Stimulated activated CD4-positive, alpha-beta T cell treated with anti-CD3 and anti-CD28 coated beads, TNF-alpha, amount 100 ng/mL, for 1 hour (primary cell): ENCODE measurements at places on chromosomes 3 and 15.

DNA sequence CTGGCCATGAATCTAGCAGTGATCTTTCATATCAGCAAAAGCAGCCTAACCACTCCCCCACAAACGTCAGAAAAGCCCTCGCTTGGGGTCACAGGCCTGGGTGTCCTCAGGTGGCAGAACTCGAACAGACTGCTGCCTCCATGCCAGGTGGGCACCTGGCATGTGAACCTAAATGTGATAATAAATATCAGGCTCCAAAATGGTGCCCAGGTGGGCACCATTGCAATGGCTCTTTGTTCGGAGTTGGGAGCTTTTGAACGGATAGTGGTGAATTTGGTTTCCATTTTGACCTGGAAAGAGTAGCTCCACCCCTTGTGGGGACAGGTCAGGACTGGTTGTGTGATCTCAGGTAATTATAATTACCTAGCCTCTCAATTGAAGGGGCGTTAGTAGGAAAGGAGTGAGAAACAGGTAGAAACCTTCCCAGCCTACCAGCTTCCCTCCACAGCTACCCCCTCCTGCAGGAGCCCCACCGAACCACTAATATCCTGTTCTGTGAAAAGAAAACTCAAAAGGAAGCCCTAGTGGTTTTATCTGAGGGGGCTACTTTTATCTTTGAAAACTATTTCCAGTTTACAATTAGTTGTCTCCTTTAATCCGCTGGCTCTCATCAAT, 18.1 kb downstream of the MYO1E start:
- no peak for DNase-seq

DNA sequence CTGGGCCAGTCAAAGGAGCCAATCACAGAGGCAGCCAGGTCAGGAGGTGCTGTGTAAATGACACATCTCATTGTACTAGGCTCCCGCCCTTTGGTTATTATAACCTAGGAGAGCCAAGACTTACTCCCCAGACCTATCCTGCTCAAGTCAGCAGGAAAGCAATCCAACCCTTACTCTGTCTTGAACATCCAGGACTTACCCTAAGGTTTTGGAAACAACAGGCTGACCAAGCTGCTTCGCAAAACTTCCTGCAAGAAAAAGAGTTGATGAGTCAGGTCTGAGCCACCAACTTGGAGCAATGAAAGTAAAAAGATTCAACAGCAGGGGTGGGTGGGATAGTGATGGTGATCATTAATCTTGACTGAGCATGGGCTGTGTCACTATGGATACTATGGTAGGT, 144.4 kb downstream of the MYLK start:
- no peak for DNase-seq

- DNase-seq: no peak
Measured at GRCh38 chr3:197373096-197373495, 74.7 kb upstream of the DLG1 start.

GRCh38 chr15:85710340-85710842, 84.3 kb downstream of the KLHL25 start:
- no peak for DNase-seq

DNA sequence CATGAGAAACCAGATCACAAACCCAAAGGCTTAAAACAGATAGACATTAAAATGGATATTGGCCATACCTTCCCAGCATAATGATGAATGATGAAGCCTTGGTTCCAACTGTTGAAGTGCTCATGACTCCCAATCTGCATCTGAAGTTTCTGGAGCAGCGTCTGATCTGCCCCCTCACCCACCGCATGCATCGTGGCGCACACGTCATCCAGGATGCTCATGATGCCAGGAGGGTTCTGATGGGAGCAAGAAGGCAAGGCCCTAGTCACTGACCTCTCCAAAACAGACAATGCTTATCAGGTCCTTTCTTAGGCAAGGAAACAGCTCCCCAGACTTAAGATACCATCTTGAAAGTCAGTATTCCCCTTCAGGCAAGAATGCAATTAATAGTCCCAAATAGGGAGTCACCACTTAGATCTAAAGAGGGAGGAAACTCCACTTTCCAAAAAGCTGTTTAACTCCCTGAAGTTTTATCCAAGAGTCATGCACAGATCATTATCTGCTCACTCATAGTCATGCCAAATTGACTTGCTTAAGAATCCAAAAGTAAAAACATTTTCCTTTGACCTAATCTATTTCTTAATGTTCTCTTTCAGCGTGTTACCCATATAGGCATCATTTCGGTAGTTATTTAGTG, 2.1 kb downstream of the LDHAL6B start:
- DNase-seq: no peak

DNA sequence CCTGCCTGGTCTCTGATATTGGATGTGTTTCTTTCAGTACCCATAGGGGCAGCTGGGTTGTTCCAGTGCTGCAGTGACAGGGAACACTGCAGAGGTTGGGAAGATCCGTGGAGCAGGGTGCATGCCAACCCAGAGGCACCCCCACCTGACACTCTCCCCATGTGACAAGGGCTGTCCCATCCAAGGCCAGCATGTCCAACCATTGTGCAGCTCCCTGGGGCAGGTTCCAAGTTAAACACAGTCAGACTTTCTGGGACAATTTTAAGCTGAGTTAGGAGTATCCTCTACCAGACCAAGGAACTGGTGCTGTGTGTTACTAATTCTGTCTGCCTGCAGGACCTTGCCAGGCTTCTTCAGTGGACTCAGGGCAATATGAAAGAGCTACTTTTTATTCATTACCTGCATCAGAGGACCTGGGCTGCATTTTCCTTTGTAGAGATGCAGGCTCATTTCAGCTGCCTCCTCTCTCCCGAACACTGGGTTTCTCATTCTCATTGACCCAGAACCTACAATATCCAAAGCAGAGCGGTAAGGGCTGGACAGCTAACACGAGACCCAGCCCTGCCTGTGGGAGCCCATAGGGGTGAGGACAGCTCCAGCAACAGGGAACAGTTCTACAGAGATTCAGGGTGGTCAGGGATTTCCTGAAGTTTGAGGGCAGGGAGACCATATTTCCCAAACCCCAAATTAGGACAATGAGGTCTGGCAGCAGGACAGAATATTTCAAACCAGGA, 72.7 kb downstream of the SPSB4 start:
- DNase-seq: no peak

GRCh38 chr3:143100451-143100850, 19.1 kb upstream of the CHST2 start:
- no peak for DNase-seq

DNA sequence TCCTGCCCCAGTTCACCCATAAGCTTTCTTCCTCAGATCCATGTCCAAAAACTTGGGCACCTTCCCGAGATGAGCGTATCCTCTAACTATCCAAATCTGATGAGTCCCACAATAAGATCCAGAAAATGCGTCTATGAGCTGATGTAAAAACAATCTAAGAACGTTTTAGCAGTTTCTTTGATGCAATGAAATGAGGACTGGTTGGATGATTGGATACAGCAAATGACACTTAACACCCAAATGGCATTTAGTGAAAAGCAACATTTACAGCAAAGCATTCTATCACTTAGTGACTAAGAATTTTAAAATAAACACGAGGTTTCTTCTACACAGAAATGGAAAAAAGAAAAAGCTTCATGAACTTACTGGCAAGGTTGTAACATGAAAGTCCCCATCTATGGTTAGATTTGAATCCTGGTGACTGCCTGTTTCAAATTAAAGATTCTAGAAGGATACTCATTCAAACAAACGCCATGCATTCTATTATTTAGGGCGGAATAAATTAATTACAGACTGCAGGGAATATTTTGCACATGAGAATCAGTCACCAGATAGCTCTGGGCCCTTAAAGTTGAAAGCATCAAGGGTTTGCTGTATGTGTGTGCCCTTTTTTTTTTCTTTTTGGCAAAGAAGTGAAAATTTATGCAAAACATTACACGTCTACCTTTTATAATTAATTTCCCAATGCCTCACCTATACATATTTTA, 598.6 kb downstream of the FOXP1 start:
- no peak for DNase-seq

- DNase-seq: no peak
Measured at GRCh38 chr15:32966512-32966911, 228.0 kb downstream of the FMN1 start.

DNA sequence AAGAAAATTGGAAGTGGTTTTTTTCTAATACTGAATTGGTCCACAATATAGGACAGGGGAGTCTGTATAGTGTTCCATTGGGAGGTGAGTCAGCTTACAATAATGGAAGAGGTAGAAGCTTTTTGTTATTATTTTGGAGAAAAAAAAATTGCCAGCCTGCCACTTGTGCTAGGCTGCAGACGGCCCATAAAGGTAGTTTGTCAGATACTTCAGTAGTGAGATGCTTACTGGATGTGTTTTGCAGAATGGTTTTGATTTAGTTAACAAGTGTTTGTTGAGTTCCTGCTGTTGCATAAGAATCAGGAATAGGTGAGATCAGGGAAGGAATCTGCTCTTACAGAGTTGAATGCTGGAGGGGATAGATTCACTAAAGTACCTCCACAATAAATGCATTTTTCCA, 1.0 kb downstream of the DTWD1 start:
- no peak for DNase-seq

DNA sequence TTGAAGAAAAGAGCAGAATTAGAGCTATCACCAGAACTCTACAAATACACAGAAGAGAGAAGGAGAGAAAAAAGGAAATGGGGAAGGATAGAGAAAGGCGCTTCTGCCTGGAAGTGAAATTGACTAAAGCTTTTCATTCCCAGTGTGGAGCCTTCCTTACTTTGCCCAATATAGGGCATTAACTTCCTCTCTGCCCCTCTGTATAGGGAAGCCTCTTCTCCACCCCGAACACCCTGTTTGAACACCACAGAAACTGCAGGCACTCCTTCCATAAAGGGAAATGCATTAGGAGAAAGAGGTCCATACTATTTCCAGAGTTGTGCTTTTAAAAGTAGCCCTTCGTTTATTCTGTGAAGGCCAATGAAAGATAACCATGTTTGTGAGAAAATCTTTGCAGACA, 248.5 kb downstream of the RAP2B start:
- no peak for DNase-seq

DNA sequence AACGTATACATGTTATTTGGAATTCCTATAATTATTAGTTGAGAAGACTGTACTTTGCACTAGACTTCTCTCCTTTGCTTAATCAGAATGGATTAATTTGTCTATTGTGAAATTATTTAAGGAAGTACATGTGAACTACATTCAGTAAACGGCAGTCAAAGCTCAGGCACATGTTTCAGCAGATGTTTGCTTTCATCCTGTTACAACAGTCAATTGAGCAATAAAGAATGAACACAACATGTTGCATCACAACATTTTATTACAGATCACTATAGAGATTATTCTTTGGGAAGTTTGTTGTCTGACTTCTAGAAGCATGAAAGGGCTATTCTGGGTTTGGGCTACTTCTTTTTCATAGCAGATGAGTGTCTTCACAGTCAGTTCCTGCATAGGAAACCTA, 39.2 kb downstream of the RAB27A start:
- no peak for DNase-seq

GRCh38 chr3:23481011-23481615, 278.0 kb downstream of the UBE2E2 start:
- no peak for DNase-seq

DNA sequence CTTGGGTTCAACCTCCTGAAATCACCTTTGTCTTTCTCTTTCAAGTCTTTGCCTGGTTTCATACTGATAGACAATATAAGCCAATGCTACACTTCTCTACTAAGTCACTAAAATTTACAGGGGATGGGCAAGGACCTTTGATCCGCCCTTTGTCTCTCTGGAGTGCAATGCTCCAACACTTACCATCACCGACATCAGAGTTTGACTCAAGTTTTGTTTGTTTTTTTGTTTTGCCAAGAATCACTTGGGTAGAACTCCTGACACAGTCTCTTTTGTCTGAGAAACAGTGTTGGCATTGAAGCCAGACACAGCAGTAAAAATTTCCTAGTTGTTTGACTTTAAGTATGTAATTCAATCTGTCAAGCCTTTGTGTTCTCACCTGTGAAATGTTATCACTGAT, 29.3 kb downstream of the NFKBIZ start:
- DNase-seq: no peak

DNA sequence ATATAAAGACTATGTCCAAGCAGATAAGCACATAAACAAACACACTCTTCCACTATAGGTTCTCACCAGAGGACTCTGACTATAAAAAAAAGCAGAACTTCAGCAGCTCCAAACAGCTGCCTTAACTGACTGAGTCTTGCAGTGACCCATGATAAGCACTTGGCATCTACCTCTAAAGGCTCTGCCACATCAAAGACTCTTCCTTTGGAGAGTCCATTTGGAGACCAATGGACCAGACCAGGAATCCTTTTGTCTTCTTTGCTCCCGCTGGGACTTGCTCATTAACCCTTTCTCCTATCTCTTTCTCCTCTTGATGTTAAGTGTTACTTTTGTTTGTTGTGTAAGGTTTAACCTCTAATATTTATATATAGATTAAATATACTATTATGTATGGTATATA, 424.1 kb downstream of the RSL24D1 start:
- DNase-seq: no peak

DNA sequence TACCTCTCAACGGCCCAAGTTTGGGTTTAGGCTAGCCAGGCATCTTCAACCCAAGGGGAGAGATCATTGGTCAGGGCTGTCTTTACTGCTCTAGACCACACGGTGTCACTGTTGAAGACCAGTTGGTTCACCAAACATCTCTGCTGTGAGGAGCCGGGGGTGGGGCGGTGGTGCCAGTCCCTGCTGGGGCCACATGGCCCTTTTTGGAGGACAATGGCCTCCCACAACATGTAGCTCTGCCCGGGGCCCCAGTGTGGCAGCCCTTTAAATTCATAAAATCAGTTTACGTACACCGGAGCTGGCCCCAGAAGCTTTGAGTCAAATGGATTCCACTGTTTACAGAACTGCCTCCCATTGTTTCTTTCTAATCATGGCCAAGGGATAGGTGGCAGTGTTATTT, 19.1 kb upstream of the TM4SF18 start:
- no peak for DNase-seq

DNA sequence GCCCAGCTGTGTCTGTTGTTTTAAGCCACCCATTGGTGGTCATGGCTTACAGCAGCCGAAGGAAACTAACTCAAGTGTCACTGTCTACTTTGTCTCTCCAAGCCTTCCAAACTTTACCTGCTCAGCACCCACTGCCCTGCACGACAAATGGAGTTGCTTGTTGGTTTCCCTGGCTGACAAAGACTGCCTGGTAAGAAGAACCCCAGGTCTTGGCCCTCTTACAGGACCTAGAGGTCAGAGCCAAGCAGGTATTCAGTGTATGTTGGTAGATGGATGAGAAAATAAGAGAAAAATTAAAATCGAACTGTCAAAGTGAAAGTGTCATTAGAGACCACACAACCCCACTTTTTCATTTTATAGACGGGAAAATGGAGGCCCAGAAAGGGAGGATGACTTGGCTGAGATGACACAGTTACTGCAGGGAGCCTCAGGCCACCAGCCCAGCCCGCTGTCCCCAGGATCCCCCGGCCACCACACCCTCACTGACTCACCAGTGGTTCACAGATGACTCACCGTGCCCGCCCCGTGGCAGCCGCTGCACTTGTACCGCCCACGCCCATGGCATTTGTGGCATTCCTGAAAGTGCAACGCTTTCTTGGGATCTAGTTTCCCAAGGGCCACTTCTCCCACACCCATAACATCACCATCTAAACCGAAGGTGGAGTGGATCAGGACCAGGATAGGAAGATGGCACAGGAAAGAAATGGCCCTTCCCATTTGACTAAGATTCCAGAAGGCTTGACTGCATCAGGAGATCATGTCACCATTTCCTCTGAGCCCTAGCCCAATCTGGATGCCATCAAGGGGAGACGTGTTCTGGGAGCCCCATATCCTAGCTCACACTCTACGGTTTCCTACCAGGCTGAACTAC, 15.2 kb downstream of the SSUH2 start:
- DNase-seq: peak; percentile 31

- DNase-seq: peak; percentile 20
Measured at GRCh38 chr3:188153437-188154013, 432 bp upstream of the LPP start.
